ENCODE measurements at places on chromosomes 12 and 14.

DNA sequence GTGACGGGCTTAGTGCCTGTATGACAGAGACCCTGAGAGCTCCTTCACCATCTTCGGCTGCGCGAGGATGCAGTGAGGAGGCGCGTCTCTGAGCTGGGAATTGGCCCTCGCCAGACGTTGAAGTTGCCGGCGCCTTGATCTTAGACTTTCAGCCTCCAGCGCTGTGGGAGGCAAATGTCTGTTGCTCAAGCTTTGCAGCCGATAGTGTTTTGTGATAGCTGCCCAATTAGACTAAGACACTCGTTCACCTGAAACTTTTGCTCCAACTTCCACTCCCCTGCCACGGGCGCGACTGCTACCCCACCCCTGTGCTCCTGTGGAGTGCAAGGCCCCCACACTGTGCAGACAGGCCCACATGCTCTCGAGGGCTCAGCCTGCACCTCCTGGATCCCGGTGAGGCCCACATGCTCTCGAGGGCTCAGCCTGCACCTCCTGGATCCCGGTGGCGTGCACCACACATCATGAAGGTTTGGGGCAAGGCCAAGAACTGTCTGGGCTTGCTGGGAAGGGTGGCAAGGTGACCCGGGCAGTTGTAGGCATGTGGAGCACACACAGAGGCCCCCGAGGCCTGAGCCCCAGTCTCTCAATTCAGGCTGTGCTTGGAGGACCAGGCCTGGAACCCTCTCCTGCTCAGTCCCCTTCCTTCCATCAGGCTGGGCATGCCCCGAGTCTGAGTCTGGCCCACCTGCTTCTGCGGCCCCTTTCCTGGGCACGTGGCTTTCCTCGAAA, 324.6 kb downstream of the TMEM121 start:
- DNase-seq: peak; percentile 1

DNA sequence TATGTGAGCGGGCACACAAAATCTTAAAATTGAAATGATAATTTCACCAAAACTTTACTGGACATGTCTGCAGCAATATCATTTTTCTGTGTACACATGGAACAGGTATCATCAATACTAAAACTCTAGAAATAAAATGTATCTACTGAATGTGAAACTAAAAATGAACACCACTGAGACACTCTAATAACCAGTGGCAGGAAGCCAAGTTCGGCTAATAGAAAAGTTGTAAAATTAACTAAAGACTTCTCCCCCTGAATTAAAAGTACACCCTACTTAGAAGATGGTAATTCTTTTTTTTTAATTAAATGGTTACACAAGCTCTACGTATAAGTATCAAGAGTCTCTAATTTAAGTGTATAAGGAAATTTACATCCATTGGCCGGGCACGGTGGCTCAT, 227.2 kb downstream of the MED13L start:
- DNase-seq: no peak

GRCh38 chr12:92952394-92952793, 23.3 kb upstream of the EEA1 start:
- DNase-seq: no peak

- no peak for DNase-seq
These were observed 53.3 kb downstream of the STAB2 start for GRCh38 chr12:103640410-103640809.

GRCh38 chr14:78737601-78738000, 567.4 kb downstream of the NRXN3 start:
- no peak for DNase-seq
